CD4-positive, alpha-beta T cell treated with Interleukin-4 for 4 hours (primary cell): ENCODE measurements at places on chromosomes 6 and 20.

DNA sequence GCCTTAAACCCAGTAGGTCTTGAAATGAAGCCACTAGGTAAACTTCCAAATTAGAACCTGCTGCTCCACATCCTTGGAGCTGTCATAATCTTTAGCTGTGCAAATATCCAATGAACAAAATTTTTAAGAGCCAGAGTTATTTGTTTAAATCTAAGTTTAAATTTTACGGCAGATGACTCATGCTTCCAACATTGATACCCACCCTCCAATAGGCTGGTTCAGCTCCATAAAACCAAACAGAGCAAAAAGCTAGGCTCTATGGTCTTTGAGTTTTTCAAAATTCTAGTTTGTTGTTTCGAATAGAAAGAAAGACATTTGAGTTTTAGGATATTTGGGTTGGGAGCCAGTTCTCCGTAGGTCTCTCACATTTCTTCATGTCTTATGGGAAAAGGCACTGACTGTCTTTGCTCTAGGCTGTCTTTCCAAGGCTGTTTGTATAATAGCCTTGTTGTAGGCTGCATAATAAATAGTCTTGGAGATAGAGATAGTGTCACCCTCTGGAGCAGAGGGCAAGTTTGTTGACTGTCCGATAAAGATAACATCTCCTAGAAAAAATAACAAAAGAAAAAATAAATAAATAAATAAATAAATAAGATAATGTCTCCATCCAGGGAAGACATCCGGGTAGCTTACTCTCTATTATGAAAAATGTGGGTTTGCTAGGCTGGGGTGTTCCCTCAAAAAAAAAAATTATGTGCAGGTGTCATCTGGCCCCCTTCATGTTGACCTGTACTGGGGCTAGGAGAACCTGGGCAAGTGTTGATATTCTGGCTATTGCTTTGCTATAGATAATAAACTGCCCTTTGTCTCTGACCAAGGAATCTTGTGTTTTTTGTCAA, 36.5 kb downstream of the SLC2A12 start:
- no peak for DNase-seq

GRCh38 chr6:47822856-47823554, 41.2 kb downstream of the OPN5 start:
- no peak for DNase-seq

DNA sequence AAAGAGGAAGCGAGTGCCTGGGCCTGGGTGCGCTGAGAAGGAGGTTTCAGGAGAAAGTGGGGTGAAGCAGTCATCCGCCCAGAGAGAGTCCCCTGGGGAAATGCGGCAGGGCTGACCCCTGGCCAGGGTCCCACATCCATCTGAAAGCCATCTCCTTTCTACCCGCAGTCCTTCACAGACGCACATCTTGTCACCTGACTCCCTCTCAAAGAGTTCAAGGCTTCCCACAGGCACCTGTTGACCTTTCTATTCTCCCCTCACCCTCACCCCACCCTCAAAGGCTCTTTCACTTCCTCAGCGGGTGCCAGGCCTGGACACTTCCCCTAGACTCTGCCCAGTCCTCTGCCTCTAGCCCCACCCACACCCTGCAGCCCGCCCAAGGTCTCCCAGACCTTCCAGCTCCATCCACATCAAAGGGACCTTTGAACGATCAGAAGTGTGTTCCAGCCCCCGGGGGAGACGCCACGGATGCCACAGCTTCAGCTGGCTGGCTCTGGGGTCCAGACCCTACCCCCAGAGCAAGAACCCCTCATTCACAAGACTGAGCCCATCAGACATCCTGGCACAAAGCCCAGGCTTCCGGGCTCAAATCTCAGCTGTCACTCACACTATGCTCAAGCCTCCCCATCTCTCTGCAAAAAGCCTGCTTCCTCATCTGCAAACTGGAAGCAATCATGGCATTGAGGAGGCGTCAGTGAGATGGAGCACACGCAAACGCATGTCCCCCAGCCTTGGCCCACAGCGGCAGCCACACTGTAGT, 2.1 kb downstream of the CTSZ start:
- DNase-seq, result peak; percentile 45

GRCh38 chr20:4880051-4880450, 121.3 kb downstream of the SLC23A2 start:
- no peak for DNase-seq

GRCh38 chr20:12699374-12700228, 309.2 kb upstream of the SPTLC3 start:
- DNase-seq, result no peak

- DNase-seq, result no peak
Observed at GRCh38 chr6:925656-926213, 232.8 kb upstream of the EXOC2 start.

DNA sequence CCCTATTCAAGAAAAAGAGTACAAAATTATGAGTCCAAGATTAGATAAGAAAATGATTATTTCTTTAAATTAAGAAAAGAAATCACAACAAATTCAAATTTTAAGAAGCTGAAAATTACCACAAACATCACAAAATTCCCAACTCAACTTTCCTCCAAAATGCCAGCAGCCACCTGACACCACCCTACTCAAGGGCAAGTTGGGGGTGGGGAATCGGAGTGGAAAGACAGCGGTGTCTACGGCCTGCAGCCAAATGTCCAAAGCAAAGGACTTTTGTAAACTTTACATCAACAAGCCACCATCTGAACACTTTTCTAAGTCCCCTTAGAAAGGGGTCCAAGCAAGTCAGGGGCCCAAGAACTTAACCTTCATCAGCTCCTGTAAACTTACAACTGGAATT, 1.6 kb upstream of the EYA2 start:
- DNase-seq, result no peak

DNA sequence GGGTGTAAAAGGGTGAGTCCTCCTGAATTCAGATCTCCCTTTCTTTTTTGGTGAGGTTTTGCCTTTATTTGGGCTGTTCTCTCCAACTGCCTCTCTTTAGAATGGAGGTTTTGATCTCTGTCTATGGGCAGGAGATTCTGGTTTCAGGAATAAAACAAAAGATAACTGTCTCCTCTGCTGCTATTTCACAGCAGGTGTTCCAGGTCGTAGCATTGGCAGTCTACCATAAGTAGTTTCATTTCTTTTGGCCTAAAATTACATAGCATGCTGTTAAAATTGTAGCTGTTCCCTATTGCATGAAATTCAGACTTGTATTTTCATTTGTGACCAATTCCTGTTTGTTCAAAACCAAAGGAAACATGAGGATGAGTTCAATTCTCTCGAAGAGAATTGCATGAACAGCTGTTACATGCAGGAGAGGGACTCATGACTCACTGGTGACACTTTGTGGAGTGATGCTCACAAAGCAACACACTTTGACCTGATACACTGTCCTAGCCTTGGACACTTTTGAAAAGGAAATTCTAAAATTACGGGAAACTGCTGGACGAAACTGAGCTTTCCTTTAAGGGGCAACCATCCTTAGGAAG, 76.8 kb upstream of the SIRPG start:
- peak; percentile 60 for DNase-seq

DNA sequence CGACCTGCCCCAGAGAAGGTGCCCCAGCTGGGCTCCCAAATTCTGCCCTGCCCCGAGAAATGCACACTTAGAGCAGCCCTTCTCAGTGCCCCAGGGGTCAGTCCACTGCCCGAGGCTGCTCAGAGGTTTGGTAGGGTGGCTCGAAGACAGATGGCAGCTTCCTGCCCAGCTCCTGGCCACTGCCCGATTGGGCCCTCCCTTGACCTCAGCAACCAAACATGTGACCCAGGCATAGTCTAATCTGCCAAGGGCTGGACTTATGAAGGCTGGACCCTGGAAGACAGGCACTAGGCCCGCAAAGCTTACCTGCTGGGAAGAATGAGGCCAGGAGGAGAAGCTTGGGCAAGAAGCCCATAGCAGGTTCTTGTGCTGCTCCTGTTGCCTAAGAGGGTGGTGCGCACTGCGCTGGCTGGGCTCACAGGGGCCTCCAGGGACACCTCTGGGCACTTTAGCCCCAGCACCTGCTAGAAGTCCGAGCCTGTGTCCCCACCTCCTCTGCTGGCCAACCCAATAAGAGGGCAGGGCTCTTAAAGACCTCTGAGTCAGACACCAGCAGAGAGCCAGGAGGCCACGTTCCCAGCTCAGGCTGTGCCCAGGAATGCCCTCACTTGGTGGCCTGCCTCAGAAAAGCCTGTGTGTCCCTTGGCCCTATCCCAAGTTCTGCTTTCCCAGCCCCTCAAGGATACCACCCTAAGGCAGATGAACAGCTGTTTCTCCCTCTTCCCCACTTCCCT, 5.5 kb downstream of the SIGLEC1 start:
- DNase-seq, result no peak

GRCh38 chr20:38152175-38152620, 12.9 kb downstream of the TGM2 start:
- no peak for DNase-seq

- DNase-seq, result no peak
Observed at GRCh38 chr6:137510923-137511322, 16.7 kb upstream of the OLIG3 start.

GRCh38 chr20:62772990-62773844, 23.1 kb upstream of the MRGBP start:
- DNase-seq, result no peak

- DNase-seq, result peak; percentile 67
Observed at GRCh38 chr6:16413399-16413798, 175.0 kb downstream of the GMPR start.

DNA sequence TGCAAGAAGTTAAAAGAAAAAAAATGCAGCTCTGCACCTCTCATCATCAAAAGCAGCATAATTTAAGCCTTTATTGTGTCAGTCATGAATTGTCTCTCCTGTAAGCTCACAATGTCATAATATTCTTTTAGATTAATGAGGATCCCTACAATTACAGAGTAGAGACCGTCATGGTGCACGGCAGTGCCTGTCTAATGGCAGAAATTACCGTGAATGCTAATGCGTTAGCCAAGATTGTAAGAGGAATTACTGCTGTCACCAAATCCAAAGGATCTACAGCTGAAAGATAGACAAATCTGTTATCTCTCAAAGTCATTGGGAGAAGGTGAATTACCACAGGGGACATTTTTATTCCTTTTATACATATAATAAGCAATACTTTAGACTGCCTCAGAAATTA, 631.6 kb upstream of the NRSN1 start:
- no peak for DNase-seq

DNA sequence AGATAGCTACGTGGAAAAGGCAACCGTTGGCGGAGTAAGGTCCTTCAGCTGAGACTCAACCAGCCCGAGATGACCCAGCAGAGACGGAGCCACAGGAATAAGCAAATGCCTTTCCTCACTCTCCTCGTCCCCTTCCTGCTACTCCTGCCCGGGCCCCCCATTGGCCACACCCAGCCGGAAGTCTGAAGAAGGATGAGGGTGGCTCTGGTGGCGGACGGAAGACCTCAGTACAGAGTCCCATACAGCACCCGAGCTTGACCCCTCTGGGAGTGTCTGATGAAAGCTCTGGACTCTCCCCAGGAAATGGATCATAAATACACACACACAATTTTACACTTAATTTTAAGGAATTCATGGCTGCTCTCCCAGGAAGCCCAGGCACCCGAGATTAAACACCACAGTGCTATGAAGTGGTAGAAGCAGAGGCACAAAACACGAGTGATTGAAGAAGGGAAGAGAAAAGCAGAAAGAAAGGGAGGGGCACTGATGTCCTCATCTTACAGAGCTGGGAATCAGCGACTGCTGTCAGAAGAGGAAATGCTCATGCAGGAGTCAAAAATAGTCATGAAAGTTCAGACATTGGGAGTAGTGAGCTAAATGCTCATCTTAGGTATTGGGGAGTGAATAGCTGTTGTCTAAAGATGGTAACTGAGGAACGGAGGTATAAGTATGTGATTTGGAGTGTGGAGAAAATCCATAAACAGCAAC, 125.6 kb downstream of the BANF2 start:
- no peak for DNase-seq
